ENCODE measurements at places on chromosomes 2 and 18.

DNA sequence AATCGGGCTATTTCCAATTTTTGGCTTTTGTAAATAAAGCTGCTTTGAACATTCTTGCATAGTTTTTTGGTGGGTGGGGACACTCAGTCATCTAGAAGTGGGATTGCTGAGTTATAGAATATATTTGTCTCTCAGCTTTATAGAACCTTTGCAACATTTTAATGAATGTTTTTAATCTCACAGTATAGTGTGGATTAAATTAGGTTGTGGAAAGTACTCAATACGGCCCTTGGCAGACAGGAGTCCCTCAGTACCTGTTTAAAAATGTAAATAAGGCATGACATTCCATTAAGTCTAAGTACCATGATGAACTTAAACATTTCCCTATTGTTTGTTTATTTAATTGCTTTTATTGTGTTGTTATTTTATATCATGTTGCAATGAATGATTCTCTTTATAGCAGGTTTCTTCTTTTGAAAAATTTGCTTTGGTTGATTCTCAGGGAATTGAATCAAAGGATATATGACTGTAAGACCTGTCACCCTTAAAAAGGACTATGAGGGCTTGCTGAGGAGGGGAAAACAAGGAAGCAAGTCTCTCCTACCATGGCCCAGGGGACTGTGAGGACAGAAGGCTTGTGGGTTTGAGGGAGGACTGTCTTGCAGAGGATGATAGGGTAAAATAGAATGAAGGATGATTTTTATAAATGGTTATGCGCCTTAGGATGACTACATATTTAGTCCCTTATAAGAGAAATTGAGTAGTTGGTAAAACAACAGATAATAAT lies 165.1 kb downstream of the RPIA start:
- no peak for DNase-seq

GRCh38 chr2:42867093-42868065 lies 75.0 kb upstream of the HAAO start:
- no peak for DNase-seq

DNA sequence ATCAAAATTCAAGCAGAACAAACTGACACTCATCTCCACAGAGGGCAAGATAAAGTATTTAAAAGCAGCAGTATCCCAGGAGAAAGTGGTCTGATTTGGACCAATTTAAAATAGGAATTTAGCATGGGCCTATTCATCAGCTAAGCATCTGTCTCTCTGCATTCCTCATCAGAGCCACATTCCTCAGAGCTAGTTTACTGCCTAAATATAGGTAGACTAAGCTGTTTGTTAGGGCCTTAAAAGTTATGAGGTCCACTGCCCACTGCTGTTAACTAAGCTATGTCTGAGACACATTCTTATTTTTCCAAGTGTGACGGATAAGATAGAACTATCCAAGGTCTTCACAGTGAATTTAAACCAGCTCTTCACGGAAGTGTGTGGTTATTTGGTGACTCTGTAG lies 17.6 kb downstream of the NEB start:
- no peak for DNase-seq

- no peak for DNase-seq
Measured at GRCh38 chr2:187358531-187358930, 89.5 kb downstream of the CALCRL start.

DNA sequence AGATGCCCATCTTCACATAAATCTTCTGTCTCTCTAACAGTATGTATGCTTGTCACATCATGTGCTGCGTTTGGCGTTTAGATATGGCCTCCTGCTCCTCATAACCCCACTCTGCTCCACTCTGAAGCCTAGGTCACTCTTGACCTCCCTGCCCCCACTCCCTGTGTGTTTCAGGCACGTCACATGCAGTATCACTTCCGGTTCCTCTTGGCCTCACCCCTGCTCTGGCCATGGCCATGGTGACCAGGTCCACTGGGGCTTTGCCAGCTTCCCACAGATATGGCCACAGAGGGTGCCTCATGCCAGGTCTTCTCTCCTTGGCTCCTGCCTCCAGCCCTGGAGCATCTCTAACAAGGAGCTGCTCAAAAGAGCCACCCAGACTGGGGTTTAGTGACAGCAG lies 160.0 kb downstream of the RNF152 start:
- no peak for DNase-seq

GRCh38 chr2:217849154-217849975 lies 153.4 kb downstream of the TNS1 start:
- DNase-seq = no peak

GRCh38 chr2:40544072-40544471 lies 92.2 kb upstream of the SLC8A1 start:
- DNase-seq = no peak

- DNase-seq = no peak
Measured at GRCh38 chr2:39409697-39410389, 27.2 kb downstream of the MAP4K3 start.

DNA sequence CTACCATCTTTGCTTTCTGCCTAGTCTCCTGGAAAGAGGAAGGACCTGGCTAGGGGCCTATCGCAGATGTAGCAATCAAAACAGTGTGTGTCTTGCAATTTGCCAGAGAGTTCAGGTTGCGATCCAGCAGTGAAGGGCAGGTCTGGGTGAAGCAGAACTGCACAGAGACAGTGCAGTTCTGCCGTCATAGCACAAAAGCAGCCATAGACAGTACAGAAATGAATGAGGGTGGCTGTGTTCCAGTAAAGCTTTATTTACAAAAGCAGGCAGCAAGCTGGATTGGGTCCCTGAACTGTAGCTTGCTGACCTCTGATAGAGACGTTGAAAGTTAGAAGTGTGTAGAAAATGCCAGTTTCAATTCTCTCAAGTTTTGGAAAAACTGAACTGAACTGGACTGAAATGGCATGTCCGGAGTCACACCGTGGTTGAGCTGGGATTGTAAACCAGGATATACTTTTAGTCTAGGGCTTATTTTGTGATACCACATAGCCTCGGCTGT lies 186.8 kb downstream of the LTBP1 start:
- no peak for DNase-seq

- no peak for DNase-seq
Measured at GRCh38 chr2:23446916-23447315, 61.9 kb downstream of the KLHL29 start.

DNA sequence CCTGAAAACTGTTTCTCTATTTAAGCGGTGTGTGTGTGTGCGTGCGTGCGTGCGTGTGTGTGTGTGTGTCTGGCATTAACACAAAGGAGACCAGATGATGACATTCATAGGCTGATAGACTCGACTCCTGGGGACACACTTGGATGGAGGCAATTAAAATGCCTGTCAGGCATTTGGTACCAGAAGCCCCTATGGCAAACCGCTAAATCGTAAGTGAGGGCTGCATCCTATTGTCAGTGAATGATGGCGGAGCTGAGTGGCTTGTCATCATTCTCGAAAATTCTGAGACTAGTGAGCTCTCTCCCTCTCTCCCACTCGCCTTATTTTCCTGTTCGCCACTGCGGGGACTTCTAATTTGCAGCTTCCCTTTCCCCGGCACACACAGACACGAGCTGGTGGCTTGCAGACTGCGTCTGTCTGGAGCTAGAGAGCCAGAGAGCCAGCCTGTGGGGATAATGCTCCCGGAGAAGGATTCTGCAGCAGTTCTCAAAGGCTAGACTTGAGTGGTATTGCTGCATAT lies 155.4 kb downstream of the MAP2 start:
- peak; percentile 82 for DNase-seq

Data from substantia nigra (tissue), 51 donors.